ENCODE measurements at places on chromosomes 6 and 20.

- DNase-seq, result no peak
Measured at GRCh38 chr20:60300374-60300773, 342.2 kb downstream of the CDH26 start.

- no peak for DNase-seq
Measured at GRCh38 chr20:22546344-22546743, 38.0 kb downstream of the FOXA2 start.

DNA sequence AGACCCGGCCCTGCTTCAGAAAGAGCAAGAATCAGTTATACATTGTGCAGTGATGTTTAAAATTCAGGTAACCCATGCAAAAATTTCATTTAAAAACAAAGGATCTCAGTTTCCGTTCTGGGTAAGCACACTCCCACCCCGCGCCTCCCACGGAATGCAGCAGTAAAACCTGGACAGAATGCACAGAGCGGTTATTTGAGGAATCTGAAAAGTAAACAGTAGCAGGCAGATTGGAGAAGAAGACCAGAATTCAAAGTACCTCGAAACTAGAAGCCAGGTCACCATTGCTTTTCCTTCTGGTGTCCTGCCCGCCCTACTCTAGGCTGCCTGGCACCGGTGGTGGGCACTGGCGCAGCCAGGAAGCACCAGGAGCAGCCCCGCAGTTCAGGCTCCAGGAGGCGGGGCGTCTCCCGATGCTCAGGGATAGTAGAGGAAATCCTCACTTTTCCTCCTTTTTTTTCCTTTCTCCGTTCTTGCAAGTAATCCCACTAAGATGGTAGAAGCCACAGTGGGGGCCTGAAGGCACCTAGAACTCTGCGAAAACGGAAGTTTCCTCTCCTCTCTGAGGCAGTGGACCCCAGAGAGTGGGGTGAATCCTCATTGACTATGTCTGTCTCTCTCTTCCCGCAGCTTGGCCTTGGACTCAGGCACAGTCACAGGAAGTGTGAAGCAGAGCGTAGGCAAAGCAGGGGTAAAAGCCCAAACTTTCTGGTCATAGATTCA is 28.3 kb downstream of the METTL24 start:
- no peak for DNase-seq

DNA sequence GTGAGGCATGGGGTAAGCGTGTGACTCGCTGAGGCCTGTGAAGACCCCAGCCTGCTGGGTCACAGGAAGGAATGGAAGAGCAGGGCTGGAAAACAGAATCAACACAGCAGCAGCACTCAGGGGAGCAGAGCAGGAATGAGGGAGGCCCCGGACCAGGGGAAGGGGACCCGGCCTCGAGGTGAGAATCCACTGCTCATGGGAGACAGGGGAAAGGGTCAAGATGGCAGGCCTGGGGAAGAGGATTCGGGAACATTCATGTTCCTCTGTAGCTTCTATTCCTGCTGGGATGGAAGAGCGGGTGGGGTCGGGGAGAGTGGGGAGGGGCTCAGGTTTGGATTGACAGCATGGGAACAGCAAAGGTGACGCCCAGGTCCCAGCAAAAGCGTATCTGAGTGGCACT is 59.4 kb downstream of the NPEPL1 start:
- DNase-seq, result no peak

GRCh38 chr6:84581494-84582259 is 182.7 kb downstream of the TBX18 start:
- DNase-seq, result no peak

DNA sequence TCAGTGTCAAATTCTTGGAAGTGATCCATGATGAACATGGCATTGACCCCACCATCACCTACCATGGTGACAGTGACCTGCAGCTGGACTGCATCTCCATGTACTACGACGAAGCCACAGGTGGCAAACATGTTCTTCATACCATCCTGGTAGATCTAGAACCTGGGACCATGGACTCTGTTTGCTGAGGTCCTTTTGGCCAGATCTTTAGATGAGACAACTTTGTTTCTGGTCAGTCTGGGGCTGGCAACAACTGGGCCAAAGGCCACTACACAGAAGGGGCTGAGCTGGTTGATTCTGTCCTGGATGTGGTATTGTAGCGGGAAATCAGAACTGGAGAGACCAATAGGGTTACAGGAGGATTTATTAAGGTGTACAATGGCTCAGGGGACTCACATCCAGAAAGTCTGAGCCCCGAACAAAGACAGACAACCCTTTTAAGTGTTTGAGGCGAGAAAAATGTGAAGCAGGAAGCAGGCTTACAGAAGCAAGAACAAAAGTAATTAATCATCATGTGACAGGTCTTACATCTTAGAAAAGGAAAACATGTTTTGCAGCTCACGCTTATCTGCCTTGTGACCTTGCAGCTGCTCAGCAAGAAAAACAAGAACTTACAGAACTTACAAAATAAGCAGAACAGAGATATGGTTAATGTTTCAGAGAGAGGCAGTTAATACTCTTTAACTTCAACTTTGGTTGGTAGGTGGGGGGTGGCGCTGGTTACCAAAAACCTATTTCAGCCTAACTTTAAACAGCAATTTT is 58.8 kb upstream of the MOCS1 start:
- DNase-seq, result no peak

DNA sequence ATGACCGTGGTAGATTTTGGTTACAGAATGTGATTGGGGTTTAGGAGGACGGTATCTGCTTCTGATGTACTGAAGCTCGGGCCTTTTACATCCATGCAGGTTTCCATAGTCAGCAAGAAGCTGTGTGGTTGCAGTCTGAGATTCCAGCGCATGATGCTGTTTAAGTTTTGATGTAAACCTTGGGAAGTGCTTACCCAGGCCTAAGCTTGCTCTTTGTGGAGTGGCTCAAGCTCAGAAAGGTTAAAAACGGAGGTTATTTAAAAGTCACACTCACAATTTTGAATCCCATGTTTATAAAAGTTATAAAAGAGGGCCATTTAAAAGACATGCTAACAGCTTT is 121.4 kb downstream of the TIAM2 start:
- DNase-seq, result no peak

- DNase-seq, result no peak
Measured at GRCh38 chr6:141258516-141258915, 874.2 kb upstream of the GJE1 start.

DNA sequence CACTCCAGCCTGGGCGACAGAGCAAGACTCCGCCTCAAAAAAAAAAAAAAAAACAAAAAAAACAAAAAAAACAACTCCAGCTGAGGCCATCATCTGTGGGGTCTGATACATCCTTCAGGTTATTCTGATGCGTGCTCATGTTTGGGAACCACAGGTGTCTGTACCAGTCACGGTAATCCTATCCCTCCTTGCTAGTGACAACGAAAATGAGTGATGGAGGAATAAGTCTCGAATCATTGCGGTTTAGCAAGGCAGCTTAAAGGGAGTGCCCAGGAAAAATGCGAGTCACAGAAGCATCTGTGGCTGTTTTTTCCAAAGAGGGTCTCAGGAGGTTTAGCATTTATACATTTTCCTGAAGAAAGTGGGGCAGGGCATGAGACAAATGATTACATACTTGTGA is 48.8 kb downstream of the MCUR1 start:
- no peak for DNase-seq

GRCh38 chr6:46220352-46221221 is 49.8 kb upstream of the ENPP5 start:
- no peak for DNase-seq

DNA sequence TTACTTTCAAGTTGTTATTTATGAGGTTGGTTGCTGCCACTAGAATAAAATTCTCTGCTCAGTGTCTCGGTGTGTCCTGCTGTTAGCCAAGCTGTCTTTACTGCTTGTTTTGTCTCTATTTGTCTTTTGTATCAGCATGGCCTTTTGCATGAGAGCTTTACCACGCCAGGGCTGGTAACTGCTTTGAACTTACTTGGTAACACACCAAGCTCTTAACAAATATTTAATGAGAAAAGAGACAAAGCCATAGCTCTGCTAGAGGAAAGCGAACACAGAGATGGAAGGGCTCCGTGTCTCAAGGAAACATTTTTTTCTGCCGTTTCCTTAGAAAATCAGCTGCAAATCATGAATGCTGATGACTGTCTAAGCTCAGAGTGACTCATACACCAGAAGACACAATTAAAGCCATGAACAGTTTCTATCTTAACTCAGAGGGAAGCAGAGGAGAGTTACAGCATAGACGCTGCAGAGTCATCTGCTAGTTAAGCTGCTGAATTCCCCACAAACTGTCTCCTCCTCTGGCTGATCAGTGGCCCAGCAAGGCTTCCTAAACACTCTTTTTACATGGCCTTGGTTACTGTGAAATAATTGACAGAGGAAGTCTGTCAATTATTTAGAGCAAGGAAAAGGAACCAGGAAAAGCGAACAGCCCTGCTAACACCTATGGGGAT is 44.8 kb downstream of the AGPAT4 start:
- DNase-seq, result no peak

GRCh38 chr6:136405420-136406029 is 115.9 kb upstream of the BCLAF1 start:
- no peak for DNase-seq

GRCh38 chr20:32830437-32830836 is 10.7 kb downstream of the MAPRE1 start:
- no peak for DNase-seq

GRCh38 chr6:30102414-30102969 is 10.4 kb downstream of the TRIM31 start:
- no peak for DNase-seq

GRCh38 chr20:19288636-19289035 is 76.2 kb downstream of the SLC24A3 start:
- no peak for DNase-seq

DNA sequence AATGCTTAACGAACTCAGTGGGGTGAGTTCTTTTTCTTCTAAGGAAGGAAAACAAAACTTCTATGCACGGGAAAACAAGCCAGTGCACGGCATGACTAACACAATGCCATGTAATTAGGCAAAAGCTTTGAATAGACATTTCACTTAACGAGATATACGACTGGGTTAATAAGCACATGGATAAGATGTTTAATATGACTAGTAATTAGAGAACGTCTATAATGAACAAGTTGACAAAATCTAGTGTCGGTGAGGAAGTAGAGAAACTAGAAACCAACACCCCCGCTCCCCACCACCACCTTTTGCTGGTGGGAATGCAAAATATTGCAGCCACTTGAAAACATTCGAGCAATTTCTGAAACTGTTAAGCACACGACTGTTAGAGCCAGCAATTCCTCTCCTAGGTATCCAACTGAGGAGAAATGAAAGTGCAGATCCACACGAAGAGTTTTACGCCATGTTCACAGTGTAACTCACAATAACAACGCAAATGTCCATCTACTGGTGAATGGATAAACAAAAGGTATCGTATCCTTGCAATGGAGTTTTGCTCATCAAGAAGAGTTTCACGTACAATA is 644.9 kb upstream of the AGPAT4 start:
- no peak for DNase-seq

- DNase-seq, result no peak
Measured at GRCh38 chr6:139748353-139749146, 374.1 kb upstream of the CITED2 start.

GRCh38 chr20:24842918-24843715 is 106.0 kb upstream of the CST7 start:
- DNase-seq, result no peak

- no peak for DNase-seq
Measured at GRCh38 chr6:19663479-19663878, 173.7 kb upstream of the ID4 start.

GRCh38 chr6:85669735-85670194 is 27.1 kb upstream of the SYNCRIP start:
- DNase-seq, result no peak

DNA sequence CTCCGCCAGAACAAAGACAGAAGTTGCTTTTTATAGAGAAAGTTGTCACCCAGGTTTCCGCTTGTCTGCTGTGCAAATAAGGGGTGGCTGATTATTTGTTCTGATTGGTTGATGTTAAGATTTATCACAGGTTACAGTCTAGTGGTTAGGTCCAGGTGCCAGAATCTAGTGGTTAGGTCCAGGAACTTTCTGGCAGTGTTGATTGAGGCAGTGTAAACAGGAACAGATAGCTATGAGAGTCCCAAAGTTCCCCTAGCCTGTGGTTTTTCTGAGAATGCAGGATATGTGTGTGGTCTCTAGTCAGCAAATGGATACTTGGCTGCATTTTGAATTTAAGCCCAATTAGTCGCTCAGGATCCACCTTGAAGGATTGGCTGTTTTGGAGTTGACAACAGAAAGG is 148.0 kb downstream of the TMEM200A start:
- DNase-seq, result no peak

GRCh38 chr6:10690651-10691445 is 3.6 kb downstream of the C6orf52 start:
- DNase-seq, result no peak

GRCh38 chr20:21557241-21558020 is 43.6 kb upstream of the NKX2-2 start:
- DNase-seq, result no peak

DNA sequence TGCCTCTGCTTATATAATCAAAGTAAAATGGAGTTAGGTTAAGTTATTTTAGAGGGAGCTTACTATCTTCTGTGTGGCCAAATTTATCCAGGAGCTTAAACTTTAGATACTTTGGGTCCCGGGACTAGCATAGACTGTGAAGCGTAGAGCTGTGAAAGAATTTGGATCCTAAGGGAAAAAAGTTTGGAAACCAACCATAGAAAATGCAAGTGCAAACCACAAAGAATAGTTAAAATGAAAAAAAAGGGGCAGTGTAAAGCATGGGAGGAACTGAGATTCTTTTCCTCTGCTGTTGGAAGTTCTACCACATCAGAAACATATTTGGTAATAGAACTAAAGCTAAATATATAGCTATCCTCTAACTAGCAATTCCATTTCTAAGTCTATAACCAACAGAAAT is 232.2 kb upstream of the FLRT3 start:
- DNase-seq, result no peak

DNA sequence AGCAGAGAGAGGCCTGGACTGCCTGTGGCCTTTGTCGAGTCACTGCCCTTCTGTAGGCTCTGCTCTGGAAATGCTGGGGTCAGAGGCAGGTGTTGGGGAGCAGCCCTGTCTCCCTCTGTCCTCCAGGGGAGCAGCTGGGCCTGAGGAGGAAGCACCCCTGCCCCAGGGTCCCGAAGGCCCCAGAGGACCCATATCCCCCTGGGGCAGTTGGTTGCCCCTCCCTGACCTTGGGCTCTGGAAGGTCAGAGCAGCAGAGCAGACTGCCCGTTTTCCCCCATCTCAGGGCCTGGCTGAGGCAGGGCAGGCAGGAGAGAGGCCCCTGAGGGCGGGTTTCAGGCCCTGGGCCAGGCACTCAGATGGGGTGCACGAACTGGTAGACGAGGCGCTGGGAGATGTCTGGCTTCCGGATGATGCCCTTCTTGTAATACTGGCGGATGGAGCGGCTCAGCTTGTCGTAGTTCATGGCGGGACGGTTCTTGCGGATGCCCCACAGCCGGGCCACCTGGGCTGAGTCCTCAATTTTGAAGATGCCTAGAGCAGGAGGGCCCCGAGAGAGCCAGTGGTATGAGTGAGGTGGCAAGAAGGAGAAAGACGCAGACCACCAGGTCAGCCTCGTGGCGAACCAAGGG is 18.1 kb downstream of the SPDEF start:
- no peak for DNase-seq

DNA sequence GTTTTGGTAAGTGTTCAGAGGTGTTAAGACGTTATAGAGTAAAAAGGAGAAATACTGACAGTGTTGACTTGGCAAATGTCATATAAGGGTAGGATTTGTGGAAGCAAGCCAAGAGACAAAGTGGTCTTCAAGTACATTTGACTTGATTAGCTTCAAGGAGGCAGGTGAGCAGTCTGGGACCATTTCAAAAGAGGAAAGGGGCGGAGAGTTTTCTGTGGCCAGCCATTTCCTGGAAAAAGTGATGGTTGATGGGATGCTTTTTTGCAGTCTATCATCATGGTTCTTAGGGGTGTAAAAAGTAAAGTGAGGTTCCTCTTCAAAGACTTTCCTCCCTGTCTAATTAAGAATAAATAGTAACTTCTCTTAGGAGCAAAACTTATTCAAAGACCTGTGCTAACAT is 28.7 kb downstream of the FKBP1A start:
- DNase-seq, result no peak

GRCh38 chr6:36633915-36634314 is 39.8 kb downstream of the SRSF3 start:
- no peak for DNase-seq

Data from stimulated activated CD4-positive, alpha-beta T cell treated with anti-CD3 and anti-CD28 coated beads, TNF-alpha, amount 100 ng/mL, for 4 hours (primary cell).